ENCODE measurements at places on chromosomes 7 and 10. TPM values are rescaled to one million over a fixed set of nuclear protein-coding genes. Genes with fewer than 3 reads are reported as not detected.

DNA sequence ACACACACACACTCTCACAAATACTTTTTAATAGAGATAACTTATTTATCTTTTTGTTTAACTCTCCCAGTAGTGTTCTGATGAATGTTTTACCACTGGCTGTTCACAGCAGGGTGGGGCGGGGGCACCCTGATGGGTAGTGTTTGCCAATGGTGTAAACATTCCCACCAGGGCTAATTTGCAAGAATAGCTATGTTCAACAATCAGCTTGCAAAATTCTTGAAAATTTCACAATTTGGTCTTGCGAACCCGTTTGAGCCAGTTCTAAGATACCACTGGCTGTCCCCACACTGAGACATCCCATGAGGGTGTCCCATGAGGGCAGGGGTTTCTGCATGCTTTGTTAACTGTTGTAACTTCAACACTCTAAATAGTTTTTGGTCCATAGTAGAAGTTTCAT, 348.5 kb downstream of the CXCL12 start:
- no peak for DNase-seq

- no peak for DNase-seq
Measured at GRCh38 chr10:14836208-14836607, 1.6 kb downstream of the CDNF start.

DNA sequence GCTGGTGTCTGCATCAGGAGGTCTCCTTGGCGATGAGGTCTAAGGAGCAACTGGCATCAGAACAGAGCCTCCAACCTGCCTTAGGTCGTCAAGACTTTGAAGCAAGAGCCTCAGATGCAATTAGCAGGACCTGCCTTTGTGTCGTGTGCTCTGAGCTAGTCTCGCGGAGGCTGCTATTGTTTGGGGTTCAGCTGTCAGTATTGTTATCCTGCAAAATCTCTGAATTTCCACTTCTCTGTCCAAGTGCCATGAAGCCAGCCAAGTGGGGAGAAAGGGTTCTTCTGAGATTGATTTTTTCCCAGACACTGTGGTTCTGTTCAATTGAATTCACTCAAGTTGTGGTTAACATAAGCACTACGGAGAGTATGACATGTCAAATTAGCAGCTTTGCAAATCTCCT, 78.7 kb downstream of the ADARB2 start:
- no peak for DNase-seq

GRCh38 chr10:47356708-47357107, 8.5 kb downstream of the RBP3 start:
- no peak for DNase-seq

DNA sequence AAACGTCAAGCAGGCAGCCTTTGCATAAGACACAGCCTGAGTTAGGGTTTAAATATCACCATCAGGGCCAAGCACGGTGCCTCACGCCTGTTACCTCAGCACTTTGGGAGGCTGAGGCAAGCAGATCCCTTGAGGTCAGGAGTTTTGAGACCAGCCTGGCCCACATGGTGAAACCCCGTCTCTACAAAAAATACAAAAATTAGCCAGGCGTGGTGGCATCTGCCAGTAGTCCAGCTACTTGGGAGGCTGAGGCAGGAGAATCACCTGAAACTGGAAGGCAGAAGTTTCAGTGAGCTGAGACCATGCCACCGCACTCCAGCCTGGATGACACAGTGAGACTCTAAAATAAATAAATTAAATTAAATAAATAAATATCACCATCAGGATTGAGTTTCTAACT, 33.0 kb downstream of the SRPK2 start:
- DNase-seq, result no peak

DNA sequence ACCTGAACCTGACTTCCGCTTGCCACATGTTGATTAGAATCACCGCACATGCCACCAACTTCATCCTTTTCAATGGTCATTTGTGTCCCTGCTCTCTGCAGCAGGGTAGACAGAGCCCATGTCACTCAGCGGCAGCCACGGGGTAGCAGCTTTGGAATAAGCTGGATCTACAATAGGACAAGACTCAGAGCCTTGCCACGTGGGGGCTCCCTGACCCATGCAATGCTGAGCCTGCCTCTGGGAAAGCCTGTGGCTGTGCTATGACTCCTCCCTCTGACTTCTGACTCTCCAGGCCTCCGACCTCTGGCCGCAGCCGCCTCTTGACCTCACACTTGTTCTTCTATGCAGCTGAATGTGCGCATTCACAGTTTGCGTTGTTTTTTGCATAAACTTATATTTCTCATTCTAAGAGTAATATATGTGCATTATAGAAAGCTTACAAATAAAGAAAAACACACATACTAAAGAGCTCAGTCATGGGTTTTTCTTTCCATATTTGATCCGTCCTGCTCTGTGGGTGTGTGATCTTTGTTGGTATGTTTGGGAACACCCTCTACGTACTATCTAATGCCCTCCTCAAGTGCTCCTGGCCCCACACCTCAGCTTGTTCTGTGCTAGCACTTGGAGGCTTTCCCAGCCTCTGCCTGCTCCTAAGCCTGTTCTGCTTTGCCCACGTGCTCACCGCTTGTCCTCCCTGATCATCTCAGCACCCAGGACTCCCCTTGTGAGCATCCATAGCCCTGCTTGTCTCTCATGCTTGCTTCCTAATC, 198.0 kb upstream of the MKI67 start:
- DNase-seq, result no peak

GRCh38 chr7:79524048-79524447, 70.6 kb upstream of the MAGI2 start:
- DNase-seq, result no peak

- DNase-seq, result no peak
Measured at GRCh38 chr7:2477447-2478398, 1.5 kb upstream of the GRIFIN start.

GIMAP5 gene
- total RNA-seq, result not detected

NEBL gene
- total RNA-seq, result 1.1 TPM

AS3MT gene
- total RNA-seq, result not detected
